Fibroblast of lung (primary cell): ENCODE measurements at places on chromosomes 3 and 15. TPM values are rescaled to one million over a fixed set of nuclear protein-coding genes. Genes with fewer than 3 reads are reported as not detected.

Gene ZBBX
- total RNA-seq = 0.17 TPM in 1 of 2 replicates, not detected in the other

- no peak for DNase-seq
Observed at GRCh38 chr15:92934716-92935115, 34.6 kb downstream of the CHD2 start.

GRCh38 chr3:187020376-187020775 lies 90.0 kb downstream of the ST6GAL1 start:
- no peak for DNase-seq

Gene LMAN1L
- total RNA-seq = not detected in 2 replicates

DNA sequence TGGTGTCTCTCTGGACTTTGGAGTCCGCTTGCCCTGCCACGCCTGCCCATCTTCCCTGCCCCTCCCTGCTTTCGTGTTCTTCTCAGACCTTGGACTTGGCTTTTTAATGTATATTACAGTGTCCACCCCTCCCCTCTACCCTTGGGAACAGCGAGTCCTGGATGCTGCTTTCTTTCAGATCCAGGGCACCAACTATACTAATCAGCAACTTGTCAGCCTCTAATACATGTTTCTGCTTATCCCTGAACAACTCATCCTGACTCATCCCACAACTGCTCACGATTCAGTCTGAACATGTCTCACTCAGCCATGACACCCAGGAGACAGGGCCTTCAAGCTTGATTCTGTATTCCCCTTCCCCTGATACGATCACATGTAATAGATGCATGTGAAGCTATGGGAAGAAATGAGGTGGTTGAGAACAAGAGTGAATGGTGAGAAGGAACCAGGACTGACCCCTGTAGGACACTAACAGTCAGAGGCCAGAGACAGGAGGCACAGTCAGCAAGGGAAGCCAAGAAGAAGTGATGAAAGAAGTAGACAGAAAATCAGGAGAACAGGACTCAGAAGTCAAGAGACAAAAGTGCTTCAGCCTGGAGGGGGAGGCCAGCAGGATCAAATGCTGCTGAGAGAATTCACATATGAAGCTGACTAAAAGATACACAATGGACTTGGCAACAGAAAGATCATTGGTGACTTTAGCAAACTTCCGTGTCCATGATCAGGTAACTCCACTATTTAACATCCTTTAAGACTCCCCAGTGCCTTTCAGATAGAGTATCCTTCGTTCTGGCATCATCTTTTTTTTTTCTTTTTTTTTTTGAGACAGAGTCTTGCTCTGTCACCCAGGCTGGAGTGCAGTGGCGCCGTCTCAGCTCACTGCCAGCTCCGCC lies 35.4 kb downstream of the BCL2L10 start:
- peak; percentile 75 for DNase-seq
